ENCODE measurements at places on chromosomes 1 and 21.
A peak's percentile ranks its signal among the peaks of the same experiment; 100 is the strongest.

DNA sequence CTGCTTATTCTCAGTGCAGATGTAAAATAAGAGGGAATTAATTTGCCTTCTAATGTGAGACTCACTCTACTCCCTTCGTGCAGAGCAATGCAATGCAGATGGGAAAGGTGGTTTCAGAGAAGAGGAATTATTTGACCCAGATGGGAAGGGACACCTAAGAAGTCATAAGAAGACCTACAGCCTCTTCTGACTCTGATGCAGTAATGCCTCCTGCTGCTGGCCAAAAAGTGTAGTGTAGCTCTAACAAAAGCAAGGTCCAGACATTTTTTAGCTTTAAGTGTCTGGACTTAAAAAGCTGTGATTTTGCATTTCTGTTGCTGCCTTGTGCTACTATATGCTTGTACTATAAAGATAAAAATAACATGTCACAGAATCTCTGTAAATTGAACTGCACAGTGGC, 501.4 kb downstream of the TTLL7 start:
- no peak for DNase-seq

- no peak for DNase-seq
Observed at GRCh38 chr1:187551061-187551460, 722.3 kb downstream of the PLA2G4A start.

- no peak for DNase-seq
Observed at GRCh38 chr1:169089776-169090175, 16.7 kb upstream of the ATP1B1 start.

DNA sequence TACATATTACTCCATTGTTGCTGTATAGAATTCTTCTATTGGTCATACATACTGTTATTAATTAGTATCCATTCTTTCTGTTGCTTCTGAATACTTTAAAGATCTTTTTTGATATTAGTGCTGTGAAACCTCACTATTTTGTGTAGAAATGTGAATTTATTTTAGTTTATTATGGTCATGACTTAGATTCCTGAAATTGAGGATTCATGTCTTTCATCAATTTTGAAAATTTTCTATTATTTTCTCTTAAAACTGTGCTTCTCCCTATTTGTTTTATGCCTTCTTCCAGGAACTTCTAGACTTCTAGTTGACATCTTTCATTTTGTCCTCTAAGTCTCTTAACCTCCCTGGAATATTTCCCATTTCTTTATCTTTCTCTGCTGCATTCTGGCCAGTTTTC, 113.1 kb downstream of the NTPCR start:
- DNase-seq = no peak

- DNase-seq = no peak
Observed at GRCh38 chr1:215595231-215595630, 28.1 kb downstream of the KCTD3 start.

- no peak for DNase-seq
Observed at GRCh38 chr21:31570824-31571566, 88.5 kb upstream of the SOD1 start.

- DNase-seq = no peak
Observed at GRCh38 chr1:10216090-10216749, 5.8 kb downstream of the KIF1B start.

DNA sequence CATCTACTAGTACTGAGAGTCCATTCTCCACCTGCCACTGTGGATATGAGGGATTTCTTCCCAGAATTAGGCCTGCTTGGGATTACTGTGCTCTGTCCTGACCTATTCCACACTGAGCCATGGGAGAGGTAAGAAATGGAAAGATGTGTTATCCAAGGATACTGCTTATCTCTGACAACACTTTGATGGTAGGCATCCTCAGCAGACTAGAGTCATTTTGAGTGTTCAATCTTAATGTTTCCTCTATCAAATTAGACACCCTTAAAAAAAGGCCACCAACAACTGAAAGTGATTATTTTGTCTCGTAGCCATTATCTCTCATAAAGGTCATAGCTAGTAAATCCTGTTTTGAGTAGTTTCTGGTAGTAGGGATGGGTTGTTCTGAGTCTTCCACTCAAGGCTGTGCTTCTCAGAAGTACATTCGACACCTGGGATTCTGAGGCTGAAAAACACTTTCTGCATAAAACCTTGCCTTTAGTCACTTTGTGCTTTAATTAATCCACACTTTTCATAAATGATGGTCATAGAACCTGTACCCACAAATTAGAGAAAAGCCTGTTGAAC, 8.8 kb downstream of the ATPAF1 start:
- DNase-seq = no peak

GRCh38 chr21:15446223-15446622, 283.6 kb upstream of the USP25 start:
- DNase-seq = no peak

DNA sequence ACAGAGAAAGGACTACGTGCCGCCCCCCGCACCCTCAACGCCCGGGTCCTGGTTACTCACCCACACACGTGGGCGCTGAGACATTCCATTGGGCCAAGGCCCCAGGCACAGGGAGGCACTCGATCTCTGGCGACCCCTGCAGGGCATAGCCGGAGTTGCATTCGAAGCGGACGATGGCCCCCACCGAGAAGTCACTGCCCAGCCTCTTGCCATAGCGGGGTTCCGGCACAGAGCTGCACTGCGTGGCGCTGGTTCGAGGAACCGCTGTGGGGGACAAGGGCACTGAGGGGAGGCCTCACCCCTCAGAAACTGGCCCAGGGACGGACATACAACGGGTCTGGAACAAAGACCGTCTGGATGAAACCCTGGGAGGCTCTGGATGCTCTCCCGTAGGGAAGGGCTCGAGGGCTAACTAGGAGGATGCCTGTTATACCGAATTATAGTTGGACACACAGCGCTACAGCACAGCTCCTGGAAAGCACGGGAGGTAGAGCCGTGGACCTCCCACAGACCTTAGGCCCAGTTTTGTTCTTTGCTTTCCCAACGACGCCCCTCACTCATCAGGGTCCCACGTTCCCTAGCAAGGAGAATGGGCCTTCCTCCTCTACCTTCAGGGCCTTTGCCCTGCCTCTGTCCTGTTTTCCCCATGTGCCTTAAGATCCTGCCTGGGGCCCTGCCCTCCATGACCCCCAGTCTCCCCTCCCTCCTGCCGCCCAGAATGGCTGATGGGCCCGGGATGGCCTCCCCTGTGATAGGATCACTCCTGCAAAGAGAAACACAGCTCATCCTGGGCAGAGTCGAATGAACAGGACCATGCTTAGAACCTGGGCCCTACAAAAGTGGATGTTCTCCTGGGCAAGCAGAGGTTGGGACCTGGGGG, 152.8 kb downstream of the ZSCAN20 start:
- DNase-seq = no peak

DNA sequence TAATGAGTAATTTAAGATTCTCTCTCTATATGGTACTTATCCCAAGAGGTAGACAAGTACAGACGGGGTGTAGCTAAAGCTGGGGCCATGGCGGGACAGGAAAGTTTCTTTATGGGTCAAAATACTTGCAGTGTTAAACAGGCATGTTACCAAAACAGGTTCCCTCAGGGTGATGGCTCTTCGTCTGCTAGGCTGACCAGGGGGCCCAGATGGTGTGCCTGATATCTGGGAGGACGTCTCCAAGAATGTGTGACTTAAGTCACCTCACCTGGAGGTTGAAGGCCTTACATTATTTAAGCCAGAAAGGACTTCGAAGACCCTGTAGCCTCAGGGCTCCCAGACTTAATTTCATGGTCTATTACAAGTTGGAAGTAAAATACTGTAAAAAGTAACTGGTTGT, 52.7 kb upstream of the FMOD start:
- no peak for DNase-seq

- no peak for DNase-seq
Observed at GRCh38 chr1:203278082-203278884, 27.0 kb upstream of the BTG2 start.

DNA sequence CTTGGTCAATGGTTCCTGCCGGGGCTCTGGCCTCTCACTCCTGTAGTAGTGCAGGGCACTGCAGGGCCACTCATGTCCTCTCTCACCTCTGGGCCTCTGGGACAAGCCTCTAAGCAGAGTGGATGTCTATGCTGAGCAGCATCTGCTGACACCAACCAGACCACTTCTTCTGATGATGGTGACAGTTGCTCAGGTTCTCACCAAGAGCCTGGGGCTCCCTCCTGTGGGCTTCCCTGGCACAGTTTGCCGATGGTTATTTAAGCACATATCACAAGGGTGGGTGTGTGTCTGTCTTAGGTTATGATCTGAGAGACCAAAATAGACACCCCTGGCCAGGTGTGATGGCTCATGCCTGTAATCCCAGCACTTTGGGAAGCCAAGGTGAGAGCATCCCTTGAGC, 17.4 kb upstream of the GPR137B start:
- no peak for DNase-seq

GRCh38 chr1:204286831-204287421, 72.8 kb downstream of the PLEKHA6 start:
- DNase-seq = peak; percentile 3

GRCh38 chr1:230792691-230793462, 45.7 kb downstream of the CAPN9 start:
- no peak for DNase-seq

- no peak for DNase-seq
Observed at GRCh38 chr1:202625416-202626360, 84.6 kb downstream of the SYT2 start.

DNA sequence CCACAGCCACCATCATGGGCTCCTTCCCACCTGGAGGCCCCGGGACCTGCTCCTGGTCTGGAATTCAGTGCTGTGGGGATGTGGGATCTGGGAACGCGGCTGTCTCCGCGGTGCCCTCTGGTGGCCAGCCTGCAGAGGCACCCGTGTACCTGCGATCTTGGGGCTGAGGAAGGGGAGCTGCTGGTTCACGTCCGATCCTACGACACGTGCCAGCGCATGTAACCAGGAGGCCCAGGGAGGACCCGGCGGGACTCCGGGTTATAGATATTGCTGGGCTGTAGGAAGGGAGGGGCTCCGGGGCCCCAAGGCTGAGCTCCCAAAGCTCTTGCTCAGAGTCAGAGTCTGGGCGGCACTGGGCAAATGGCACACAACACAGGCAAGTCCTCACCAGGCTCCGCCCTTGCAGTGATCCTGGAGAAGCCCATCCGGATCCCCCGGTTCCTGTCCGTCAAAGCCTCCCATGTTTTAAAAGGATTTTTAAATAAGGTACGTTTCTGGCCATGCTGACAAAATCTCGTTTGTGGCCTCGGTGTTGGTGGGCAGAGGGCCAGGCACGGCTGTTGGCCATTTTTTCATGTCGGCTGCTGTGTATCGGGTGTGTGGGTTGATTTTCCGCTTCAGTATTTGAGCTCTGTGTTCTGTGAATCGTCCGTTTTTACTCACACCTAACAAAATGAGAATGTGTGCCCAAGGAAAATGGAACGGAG, 20.1 kb downstream of the FAAP20 start:
- no peak for DNase-seq

GRCh38 chr1:214638459-214638807, 35.4 kb downstream of the CENPF start:
- no peak for DNase-seq

GRCh38 chr1:234111458-234112142, 207.1 kb downstream of the SLC35F3 start:
- no peak for DNase-seq

DNA sequence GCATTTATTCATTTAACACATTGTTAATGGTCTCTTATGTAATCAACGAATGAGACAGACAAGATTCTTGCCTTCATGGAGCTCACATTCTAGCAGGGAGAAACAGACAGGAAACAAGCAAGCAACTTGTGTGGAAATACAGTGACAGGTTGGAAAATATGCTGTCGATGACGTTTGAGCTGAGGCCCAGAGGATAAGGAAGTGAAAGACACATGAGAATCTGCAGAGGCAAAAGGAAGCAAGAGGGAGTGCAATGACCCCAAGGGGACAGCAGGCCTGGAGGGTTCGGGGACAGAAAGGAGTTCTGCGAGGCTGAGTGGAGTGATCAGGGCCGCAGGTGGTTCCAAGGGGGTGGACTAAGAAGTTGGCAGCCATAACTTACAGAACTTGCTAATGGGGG, 60.6 kb upstream of the AKT3 start:
- no peak for DNase-seq

DNA sequence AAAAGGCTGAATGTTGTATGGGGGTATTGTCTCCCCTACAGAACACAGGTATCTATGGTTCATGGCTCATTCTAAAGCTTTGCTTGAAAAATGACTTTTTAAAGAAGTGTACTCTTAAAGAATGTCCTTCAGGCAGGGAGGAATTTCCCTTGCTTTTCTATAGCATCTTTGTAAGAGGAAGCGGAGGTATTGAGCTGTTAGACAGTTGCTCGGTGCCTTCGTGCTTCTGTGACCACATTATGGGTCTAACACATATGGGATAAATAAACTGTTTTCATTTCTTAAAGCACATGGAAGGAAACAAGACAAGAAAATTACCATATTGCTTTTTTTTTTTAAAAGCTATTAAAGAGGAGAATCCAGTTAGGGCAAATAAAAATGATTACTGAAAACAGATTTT, 182.9 kb downstream of the NTNG1 start:
- no peak for DNase-seq

DNA sequence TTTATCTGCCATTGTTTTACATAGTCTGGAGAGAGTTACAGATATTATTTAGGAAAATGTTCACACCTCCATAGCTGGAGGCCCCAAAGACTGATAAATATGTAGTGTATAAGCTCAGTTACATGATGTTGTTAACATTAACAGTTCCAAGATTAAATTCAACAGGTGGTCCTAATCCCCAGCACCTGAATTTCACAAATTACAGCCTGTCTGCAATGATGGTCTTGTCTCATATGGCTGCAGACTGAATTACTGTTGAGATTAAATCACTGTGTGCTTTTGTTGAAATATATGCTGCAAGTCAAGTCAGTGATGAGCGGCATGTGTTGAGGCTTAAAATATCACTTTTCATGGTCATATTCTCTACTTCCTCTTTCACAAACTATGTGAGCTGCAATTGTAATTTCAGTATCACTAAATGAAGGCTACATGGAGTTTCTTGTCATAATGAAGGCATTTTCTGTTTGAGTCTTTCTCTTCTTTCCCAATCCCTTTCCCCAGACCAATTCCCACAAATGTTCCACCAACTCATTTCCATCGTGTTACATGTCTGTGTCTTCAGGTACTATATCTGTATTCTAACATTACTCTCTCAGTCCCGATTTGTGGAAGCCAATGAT, 4.2 kb downstream of the ST6GALNAC5 start:
- DNase-seq = no peak

GRCh38 chr1:95154096-95154495, 36.9 kb downstream of the TLCD4 start:
- DNase-seq = no peak

GRCh38 chr1:22140694-22141093, 2.2 kb downstream of the WNT4 start:
- no peak for DNase-seq

- no peak for DNase-seq
Observed at GRCh38 chr21:25462517-25462971, 144.7 kb downstream of the MRPL39 start.

GRCh38 chr1:74333244-74333643, 98.1 kb downstream of the TNNI3K start:
- DNase-seq = no peak

GRCh38 chr1:23792151-23792945, 1.4 kb downstream of the LYPLA2 start:
- DNase-seq = no peak

GRCh38 chr1:206111271-206111927, 5.8 kb downstream of the AVPR1B start:
- DNase-seq = no peak

All from effector CD8-positive, alpha-beta T cell (primary cell).